ENCODE measurements at places on chromosomes 6 and 20.

- no peak for DNase-seq
Measured at GRCh38 chr6:170393807-170394399, 87.3 kb downstream of the FAM120B start.

DNA sequence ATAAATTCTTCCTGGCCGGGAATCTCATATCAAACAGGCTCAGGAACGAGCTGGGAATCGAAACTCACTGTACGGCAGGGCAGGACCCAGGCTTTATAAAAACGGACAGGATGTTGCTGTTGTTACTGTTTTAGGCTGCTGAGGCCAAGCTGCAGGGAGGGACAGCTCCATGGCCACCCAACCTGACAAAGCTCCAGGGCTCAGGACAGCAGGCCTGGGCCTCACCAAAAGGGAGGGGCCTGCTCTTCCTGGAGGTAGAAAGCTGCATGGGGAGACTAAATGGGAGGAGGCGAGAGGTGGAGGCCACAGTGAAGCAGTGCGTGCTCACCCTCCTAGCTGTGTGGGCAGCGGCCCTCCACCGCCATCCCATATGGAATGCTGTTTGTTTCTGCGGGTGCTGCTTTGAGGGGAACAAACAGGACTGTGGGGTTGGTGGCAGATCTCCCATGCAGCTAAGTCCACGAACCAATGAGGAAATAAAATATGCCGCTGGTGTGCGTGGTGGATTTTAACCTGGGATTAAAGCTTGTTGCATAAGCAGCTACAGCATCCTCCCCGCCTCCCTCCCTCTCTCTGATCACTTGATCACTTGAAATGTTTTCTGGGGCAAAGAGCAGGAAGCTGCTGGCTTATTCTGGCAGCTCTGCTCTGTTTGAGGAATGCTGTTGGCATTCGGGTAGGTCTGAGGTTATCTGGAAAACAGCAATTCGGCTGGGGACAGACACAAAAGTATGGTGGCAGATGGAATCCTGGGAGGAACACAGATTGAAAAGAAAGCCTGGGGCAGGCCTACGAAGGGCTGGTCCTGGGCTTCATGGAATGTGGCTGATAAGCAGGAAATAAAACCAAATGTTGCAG is 2.4 kb upstream of the ZMYND8 start:
- DNase-seq: no peak

- DNase-seq: no peak
Measured at GRCh38 chr20:1368448-1369199, 24.2 kb downstream of the FKBP1A start.

- DNase-seq: no peak
Measured at GRCh38 chr6:43454290-43454695, 1.1 kb downstream of the DLK2 start.

DNA sequence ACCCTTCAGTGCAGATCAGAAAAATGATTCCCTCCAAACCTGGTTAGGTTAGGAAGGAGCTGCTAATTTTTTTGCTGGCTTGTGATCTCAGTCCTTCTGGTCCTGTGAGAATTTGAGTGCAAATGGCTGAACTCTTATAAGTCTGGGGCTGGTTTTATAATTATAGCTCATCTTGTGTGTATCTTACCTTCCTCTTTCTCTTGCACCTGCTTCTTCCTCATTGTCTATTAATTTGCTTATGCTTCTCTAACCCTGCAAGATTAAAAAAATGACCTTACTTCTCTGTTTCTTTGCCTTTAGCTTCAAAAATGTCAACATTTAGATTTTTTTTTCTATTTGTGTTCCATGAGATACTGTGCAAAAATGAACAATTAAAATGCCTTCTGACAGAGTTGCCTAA is 576.2 kb downstream of the DHX35 start:
- DNase-seq: no peak

DNA sequence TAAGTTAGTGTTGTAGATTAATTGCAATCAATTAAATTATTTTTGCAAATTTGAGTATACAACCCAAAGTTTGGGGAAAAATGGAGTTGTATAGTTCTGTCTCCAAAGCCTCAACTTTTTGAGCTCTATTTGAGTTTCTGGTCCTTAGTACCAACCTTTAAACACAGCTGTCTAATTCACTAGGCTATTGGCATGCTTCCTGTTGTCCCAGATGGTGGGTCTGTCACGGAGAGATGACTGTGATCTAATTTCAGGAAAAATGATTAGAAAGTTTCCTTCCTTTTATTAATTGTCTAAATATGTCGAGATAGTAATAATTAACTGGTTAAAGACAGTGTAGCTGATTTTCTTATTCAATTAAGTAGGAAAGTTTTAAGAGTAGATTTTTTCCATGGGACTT is 109.6 kb downstream of the SCAF8 start:
- DNase-seq: no peak

DNA sequence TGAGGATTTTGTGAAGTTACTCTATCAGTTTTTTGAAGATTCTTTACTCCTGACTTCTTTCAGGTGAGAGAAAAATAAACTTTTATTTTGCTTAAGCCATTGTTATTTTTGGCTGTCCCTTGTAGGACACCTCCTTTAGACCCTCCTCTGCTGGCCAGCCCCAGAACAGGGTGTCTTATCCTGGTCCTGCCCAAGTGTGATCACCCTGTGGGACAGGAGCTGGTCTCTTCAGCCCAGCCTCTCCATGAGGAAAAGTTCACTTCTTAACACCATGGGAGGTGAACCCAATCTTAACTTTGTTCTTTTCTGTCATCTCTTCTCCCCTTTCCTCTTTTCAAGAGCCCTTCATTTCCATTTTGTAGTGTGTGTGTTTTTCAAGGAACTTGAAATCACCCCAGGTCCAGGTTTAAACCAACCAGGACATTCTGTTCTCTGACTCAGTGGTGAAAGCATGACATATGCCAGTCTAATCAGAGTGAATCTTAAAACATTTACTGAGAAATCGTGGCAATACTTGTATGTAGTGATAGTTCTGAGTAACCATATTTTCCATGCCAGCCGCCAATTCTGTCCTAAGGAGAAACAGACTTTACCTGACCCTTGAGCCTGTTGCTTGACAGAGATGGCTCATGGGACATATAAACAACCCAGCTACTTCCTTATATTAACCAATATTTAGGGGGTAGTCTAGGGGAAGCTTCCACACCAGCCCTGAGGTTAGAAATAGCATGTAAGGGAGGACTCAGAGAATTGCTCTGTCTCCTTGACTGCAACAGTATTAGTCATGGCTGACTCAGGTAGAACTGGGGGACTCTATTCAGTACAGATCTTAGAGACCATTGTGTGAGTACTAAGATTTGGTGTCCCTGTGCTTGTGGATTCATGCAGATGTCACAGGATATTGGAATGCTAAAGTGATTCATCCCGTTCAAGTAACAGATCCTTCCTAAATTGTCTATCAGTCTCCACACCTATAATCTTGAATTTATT is 48.8 kb downstream of the FLRT3 start:
- DNase-seq: no peak

GRCh38 chr6:22804620-22805261 is 235.4 kb downstream of the HDGFL1 start:
- no peak for DNase-seq

GRCh38 chr6:133275213-133275612 is 34.1 kb downstream of the EYA4 start:
- no peak for DNase-seq

DNA sequence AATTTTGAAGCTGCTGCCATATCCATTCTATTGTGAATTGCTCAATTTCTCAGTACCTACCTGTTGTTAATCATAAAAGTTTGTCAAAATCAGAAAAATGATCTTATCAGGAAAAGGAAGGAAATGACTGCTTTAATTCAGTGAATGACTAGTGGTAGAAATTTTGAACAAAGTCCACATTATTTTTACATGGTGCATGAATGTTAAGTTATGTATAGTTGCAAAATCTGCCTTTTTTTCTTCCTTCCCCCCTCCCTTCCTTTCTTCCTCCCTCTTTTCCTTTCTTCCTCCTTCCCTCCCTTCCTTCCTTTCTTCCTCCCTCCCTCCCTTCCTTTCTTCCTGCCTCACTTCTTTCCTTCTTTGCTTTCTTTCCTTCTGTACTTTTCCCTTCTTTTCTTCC is 127.1 kb upstream of the TSHZ2 start:
- no peak for DNase-seq

- DNase-seq: no peak
Measured at GRCh38 chr6:71537717-71538116, 249.1 kb downstream of the OGFRL1 start.

DNA sequence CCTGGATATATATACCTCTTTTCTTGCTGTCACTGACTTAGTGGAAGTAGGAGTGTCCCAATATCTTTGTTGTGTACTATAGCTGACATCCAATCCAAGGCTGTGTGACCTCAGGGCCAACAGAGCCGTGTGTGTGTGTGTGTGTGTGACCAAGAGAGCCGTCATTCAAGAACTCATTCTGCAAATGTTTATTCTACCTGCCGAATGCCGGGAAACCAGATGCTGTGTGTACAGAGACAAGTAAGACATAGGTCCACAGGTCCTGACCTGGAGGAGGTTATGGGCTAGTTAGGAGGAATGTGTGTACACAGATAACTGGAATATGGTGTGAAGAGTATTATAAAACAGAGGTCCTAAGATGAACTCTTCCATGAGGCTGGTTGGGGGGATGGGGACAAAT is 190.0 kb downstream of the DHX35 start:
- DNase-seq: no peak

DNA sequence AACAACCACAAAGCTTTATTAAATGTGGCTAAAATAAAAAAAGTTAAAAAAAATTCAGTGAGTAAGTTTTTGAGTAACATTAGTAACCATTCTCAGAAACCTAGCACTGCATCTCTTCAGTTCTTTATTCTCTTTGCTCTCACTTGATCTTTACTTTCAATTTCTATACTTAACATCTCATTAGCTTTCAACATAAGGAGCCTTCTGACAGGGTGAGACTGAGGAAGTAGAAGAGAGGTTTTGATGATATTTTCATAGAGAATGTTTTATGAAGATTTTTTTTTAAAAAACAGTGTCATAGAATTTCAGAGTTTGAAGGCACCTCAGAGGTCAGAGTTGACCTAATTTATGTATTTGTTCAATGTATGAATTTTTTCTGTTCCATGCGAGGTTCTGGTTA is 60.8 kb downstream of the FAM83B start:
- no peak for DNase-seq

DNA sequence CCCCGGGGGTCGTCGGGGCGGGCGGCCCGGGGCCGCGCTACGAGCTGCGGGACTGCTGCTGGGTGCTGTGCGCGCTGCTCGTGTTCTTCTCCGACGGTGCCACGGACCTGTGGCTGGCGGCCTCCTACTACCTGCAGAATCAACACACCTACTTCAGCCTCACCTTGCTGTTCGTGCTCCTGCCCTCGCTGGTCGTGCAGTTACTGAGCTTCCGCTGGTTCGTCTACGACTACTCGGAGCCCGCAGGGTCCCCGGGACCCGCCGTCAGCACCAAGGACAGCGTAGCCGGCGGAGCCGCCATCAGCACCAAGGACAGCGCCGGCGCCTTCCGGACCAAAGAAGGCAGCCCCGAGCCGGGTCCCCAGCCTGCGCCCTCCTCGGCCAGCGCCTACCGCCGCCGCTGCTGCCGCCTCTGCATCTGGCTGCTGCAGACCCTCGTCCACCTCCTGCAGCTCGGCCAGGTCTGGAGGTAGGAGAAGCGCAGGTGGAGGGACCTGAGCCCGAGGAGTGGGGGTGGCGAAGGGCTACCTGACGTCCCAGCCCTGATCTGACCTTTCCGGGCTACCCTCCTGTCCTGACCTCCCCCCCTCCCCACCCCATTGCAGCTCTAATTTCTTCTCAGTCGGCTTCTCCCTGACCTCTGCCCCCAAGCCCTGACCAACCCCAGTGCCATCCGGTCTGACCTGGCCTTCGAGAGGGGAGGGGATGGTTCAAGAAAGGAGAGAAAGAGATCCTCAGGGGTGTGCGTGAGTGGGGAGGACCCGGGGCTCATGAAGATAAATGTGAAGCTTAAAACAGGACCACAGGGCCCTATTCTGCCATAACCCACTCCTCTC is 558 bp downstream of the XKR7 start:
- DNase-seq: peak; percentile 77

- no peak for DNase-seq
Measured at GRCh38 chr20:59153832-59154231, 9.8 kb upstream of the ZNF831 start.

- DNase-seq: no peak
Measured at GRCh38 chr6:40520084-40520483, 67.1 kb downstream of the LRFN2 start.

DNA sequence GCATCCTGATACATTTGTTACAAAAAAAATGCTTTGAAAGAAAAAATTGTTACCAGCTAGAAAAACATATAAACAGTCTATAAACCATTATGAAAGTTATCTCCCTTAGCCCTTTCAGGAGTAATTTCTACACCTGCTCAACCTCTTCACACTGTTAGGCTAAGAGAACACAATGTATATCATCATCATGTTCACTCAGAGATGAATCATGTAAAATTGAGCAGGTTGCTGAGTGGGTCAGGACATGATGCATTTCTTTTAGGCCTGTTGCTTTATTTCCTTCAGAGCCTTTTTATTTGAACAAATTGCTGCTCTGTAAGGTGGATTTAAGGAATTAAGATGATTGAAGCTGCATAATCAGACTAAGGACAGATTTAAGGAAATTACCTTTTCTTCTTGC is 531.3 kb upstream of the MAN1A1 start:
- no peak for DNase-seq

DNA sequence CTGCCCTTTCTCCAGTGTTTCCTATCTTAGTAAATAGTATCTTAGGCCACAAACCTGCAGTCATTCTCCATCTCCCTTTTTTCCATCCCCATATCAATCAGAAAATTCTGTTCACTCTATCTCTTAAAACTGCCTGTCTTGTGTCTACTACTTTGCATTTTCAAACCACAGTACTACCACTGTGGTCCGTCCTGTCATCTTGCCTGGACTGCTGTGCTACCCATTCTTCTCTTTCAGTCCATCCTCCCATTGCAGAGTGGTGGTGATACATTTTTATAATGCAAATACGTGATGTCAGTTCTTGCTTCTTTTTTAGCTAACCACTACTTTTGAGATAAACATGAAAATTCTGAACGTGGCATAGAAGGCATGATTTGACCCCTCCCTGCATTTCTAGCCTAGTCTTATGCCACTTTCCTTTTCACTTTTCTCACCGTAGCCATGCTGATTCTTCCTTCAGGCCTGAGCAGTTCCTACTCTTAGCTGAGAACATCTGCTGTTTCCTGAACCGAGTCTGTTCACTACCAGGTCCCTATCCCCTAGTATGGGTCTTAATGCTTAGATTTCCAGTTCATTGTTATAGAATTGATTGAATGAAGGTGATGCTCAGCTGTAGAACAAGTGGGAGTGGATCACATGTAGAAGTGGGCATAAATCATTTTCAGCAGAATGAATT is 13.8 kb downstream of the TBPL1 start:
- no peak for DNase-seq

- DNase-seq: no peak
Measured at GRCh38 chr6:112437058-112437457, 89.9 kb downstream of the RFPL4B start.

- DNase-seq: no peak
Measured at GRCh38 chr20:9508240-9508661, 6.1 kb upstream of the LAMP5 start.

GRCh38 chr6:154800338-154800737 is 67.1 kb downstream of the SCAF8 start:
- no peak for DNase-seq

GRCh38 chr6:8969747-8970146 is 534.4 kb upstream of the SLC35B3 start:
- DNase-seq: no peak
